ENCODE measurements at places on chromosomes 2 and 18. TPM values are rescaled to one million over a fixed set of nuclear protein-coding genes. Genes with fewer than 3 reads are reported as not detected.

The SERPINB13 gene
- not detected for polyA plus RNA-seq

The WNT10A gene
- polyA plus RNA-seq: not detected

The CFC1 gene
- polyA plus RNA-seq: not detected

GRCh38 chr2:43190311-43191052 is 35.9 kb downstream of the ZFP36L2 start:
- no peak for DNase-seq

GRCh38 chr2:138712212-138712979 is 67.8 kb downstream of the NXPH2 start:
- DNase-seq: no peak

DNA sequence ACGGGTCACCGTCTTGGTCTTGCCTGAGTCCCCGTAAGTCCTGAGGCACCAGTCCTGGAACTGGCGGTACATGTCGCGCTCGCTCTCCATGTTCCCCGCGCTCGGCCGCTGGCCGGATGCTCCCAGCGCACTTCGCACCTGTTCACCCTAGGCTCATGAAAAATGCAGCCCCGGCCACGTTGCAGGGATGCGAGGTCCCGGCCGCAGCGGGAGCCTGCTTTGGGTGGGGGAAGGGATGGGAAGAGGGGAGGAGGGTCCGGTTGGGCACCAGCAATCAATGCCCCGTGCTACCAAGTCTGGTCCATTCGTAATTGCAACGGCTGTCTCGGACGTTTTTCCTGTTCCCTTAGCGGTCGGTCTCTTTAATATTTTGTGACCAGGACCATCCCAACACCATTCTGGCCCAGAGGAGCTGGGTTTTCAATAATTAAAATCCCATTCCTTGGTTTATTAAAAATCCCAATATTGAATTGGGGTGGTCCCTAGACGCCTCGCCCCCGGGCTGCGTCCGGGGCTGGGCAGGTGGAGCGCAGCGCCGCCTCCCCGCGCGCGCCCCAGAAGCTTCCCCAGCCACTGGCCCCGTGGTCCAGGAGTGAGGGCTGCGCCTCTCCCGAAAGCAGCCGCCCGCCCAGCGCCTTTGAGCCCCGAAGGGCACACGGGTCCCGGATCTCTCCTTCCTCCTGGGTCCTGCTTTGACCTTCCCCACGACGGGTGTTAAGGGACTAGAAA is 1.4 kb downstream of the NOL4 start:
- DNase-seq: no peak

- no peak for DNase-seq
These were observed 107.1 kb downstream of the UNC80 start for GRCh38 chr2:209878701-209879100.

All from heart left ventricle (tissue), 16 donors.